ENCODE measurements at places on chromosomes 1 and 21. TPM values are rescaled to one million over a fixed set of nuclear protein-coding genes. Genes with fewer than 3 reads are reported as not detected.

DNA sequence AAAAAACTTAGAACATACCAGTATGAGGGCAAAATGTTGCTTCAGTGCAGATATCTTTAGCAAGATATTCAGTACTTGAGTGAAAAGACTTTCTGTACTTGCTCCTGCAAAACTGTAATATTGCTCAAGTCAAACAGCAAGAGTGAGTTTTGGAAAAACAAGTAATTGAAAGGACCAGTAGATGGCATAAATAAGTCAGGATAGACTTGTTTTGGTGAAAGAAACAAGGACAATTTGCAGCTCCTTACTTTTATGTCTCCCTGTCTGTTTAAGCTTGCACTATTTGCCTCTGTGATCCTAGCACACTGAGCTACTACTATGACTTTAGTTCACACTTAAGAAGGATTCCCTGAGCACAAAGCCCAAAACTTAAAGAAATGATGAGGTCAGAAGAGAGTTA, 39.1 kb downstream of the IFI44 start:
- no peak overlapping the region for H3K4me3 ChIP-seq
- H3K36me3 ChIP-seq, result no peaks in the 10 kb centered on the region
- no peaks in the 10 kb centered on the region for H3K27me3 ChIP-seq
- peak; percentile 77 for DNase-seq

DNA sequence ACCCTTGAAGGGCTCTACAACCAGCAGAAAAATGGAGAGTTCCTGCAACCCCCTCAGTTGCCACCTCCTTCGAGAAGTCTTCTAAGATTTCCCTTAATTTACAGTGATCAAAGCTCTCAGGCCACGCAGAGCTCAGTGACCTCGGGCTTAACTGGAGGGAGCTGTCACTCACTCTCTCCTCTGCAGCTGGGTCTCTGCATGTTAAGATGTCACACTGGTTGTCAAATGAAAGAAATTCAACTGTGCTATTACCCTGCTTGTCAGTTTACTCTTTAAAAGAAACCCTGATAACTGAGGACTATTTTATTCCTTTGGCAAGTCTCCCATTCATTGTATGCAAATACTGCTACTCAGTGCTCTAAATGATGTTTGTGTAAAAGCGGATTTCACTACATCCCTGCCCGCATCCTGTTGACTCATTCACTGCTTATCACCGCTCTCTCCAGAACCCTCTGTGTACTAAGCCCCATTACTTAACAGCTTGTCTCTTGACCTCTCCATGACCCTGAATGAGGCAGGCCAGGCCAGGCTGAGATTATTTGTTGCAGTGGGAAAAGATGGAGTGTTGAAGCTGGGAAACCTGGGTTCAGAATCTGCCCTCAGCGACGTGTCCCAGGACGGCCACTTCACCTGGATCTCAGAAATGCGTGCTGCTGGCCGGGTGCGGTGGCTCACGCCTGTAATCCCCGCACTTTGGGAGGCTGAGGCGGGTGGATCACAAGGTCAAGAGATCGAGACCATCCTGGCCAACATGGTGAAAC, 13.7 kb downstream of the DHRS3 start:
- H3K27ac ChIP-seq, result peak overlapping the region; percentile 51
- H3K4me3 ChIP-seq, result no peak overlapping the region
- no peaks in the 10 kb centered on the region for H3K4me1 ChIP-seq
- H3K36me3 ChIP-seq, result no peaks in the 10 kb centered on the region
- no peaks in the 10 kb centered on the region for H3K27me3 ChIP-seq

Gene KIF14
- total RNA-seq, result 14.2 TPM

Gene FCGR1A
- total RNA-seq, result 0.30 TPM

Gene FMO2
- not detected for total RNA-seq
